MCF 10A (cell line): ENCODE measurements at places on chromosomes 16 and 17. TPM values are rescaled to one million over a fixed set of nuclear protein-coding genes. Genes with fewer than 3 reads are reported as not detected.

DNA sequence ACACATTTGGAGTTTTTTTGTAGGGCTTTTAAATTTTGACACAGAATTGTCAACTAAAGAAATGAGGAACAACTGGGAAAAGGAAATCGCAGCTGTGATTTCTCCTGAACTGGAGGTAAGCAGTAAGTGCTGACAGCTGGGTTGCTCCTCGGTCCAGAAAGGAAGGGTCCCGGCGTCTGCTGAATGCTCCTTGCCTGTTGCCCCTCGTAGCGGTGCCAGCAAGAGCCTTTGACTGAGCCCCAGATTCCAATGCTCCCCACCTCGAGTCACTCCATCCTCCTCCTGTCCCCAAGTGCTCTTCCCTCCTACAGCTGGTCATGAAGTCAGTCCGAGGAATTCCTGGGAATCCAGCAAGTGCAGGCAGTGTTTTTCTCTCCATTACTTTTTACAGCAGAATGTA lies 32.0 kb upstream of the ENDOV start:
- no peak for DNase-seq

Gene LPO
- total RNA-seq = not detected in 2 replicates

Gene C16orf86
- total RNA-seq = 0.54 and 0.65 TPM in 2 replicates

GRCh38 chr16:86604436-86605193 lies 26.3 kb downstream of the FOXL1 start:
- DNase-seq = no peak

GRCh38 chr16:70730031-70730430 lies 44.2 kb upstream of the MTSS2 start:
- no peak for DNase-seq

DNA sequence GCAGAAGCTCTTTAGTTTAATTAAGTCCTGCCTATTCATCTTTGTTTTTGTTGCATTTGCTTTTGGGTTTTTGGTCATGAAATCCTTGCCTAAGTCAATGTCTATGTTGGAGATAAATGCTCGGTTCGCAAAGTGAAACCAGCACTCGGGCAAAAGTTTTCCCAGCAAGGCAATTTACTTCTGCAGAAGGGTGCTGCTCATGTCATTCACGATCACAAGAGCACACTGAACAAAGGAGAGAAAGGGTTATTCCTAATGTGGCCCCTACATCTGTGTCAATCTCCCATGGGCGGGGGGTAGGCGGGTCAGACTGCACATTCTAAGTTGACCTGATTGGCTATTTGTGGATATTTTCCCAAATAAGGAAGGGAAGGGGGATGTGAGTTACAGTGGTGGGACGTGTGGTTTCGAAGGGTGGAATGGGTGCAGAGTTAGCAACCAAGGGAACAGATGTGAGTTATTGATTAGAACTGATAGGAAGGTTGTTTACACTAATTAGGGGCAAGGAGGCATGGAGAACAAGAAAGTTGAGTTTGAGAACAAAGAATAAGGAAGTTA lies 23.0 kb downstream of the ATF7IP2 start:
- peak; percentile 8 for DNase-seq

DNA sequence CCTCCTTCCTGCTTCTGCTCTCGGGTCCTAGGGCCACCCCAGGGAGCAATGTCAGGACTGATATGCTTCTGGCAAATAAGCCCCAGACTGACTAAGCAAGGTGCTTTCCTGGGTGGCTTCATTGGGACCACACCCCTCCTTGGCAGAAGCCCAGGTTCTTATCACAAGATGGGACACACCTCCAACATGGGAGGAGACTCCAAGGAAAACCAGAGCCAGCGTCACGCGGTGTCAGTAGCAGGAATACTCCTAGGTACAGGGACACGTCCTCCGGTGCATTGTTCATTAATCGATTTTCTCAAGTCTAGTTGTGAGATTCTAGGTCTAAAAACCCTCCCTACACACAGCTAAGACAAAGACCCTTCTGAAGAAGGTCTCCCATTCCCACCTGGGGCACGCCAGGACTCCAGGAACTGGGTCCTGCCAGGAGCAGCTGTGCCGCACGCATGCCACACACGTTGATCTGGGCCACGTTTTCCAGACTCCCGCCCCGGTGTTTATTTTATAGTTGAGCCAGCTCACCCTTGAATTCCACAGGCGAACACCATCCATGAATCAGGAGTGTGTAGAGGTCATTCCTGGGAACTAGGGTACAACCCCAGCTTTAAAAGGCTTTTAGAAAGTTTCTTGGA lies 30.8 kb downstream of the FA2H start:
- peak; percentile 94 for DNase-seq

GRCh38 chr16:15477802-15478201 lies 43.4 kb downstream of the BMERB1 start:
- no peak for DNase-seq

DNA sequence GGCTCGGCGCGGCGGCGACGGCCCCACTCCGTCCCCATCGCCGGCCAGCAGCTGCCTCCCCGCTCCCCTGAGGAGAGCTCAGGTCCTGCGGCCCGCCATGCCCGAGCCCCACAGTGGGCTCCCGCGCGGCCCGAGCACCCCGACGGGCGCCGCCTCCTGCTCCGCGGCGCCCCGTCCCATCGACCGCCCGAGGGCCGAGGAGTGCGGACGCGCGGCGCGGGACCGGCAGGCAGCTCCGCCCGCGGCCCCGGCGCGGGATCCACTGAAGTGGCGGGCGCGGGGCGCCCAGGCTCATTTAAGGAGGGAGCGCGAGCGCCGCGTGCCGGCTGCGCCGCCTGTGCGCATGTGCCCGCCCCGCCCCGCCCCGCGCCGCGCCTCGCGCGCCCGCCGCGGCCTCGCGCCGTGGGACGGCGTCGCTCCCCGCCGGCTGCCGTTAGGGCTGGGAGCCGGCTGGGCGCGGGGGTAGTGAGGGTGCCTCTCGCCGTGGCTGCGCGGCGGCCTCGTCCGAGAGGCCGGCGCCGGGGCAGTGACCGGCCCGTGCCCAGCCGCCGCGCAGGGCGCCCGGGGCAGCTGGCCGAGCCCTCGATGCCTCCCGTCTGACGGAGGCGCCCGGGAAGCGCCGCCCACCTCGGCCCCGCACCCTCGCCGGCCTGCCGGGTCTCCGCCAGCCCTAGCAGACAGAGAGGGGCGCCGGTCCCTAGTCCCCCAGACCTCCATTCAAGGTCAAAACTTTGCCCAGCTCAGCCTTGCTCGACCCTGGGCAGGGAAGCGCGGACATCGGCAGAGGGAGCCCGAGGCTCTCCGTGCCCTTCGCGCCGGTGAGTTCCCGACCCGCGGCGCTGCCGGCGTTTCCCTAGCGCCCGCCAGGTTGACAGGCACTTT lies at the start of gene NETO2:
Gene NETO2 (minus strand): TSS at position 269 of the 882 bp plus-strand sequence. CDS start 333 bp downstream, outside the sequence.
- DNase-seq = peak; percentile 60

DNA sequence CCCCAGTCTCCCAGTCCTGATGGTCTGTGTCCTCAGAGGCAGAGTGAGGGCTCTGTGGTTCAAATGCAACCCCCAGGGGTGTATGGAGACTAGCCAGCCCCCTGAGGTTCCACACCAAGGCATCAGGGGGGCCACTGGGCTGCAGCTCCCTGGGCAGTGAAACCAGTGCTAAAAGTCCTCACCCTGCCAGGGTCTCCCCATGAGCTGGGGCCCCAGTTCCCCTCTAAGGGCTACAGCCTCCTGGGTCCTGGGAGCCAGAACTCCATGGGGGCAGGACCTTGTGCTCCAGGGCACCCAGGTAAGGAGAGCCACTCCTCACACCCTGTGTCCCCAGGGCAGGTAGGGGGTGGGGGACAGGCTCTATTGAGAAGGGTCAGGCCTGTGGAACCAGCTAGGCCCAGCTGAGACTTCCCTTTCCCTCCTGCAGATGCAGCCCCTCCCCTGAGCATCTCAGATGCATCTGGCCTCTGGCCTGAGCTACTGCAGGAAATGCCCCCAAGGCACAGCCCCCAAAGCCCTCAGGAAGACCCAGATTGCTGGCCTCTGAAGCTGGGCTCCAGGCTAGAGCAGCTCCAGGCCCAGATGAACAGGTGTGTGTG lies 6.4 kb upstream of the DCAF7 start:
- DNase-seq = no peak

Gene KRT36
- not detected in 2 replicates for total RNA-seq

DNA sequence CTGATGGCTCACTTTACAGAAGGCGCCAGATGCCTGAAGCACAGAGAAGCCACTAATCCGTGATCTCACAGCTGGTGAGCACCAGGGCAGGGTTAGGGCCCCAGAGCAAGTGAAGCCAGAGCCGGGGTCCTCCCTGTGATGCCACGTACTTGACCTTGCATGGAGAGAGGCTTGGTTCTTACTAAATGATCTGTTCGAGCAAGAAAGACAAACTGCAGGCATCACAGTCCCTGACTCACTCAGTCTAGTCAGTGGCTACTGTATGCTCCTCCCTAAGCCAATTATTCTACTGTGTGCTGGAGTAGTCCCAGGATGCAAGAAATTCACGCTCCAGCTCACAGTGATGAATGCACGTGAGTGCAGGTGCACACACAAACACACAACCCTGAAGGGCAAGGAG lies 55.4 kb downstream of the SDK2 start:
- no peak for DNase-seq

GRCh38 chr17:17693253-17694168 lies 12.3 kb downstream of the RAI1 start:
- peak; percentile 53 for DNase-seq

- no peak for DNase-seq
Observed at GRCh38 chr16:78259873-78260272, 160.4 kb downstream of the WWOX start.

Gene SCPEP1
- 39.2 and 51.4 TPM in 2 replicates for total RNA-seq

DNA sequence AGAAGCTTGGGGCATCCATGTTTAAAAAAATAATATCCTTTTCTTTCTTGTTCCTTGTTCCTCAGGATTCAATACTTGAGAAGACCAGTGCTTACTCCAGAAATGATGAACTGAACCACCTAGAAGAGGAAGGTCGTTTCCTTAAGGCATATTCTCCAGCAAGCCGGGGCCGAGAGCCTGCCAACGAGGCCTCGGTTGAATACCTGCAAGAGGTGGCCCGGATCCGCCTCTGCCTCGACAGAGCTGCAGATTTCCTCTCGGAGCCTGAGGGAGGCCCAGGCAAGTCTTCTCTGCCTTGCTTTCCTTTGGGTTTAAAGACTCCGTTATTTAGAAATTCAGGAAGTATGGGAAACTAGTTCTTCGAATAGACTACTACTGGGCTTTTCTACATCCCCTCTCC lies 42.5 kb upstream of the ENDOV start:
- no peak for DNase-seq

Gene PHOSPHO1
- total RNA-seq = not detected in 2 replicates

Gene MMP2
- 3.3 and 3.7 TPM in 2 replicates for total RNA-seq

Gene KRT32
- total RNA-seq = not detected in 2 replicates
